Activated T-helper 2 cell treated with anti-CD3 and anti-CD28 coated beads, Interferon-gamma antibody, Interleukin-2, Interleukin-4, amounts not matched to agents 10 μg/mL and 5 μg/mL and 100 μg/mL, durations not matched to agents 14 hours and 24 hours and 36 hours (primary cell): ENCODE measurements at places on chromosomes 13 and 19. TPM values are rescaled to one million over a fixed set of nuclear protein-coding genes. Genes with fewer than 3 reads are reported as not detected.

Gene ZNF470
- 2.1 and 3.3 TPM in 2 replicates for total RNA-seq

Gene GZMM
- total RNA-seq: 29.9 and 31.8 TPM in 2 replicates

DNA sequence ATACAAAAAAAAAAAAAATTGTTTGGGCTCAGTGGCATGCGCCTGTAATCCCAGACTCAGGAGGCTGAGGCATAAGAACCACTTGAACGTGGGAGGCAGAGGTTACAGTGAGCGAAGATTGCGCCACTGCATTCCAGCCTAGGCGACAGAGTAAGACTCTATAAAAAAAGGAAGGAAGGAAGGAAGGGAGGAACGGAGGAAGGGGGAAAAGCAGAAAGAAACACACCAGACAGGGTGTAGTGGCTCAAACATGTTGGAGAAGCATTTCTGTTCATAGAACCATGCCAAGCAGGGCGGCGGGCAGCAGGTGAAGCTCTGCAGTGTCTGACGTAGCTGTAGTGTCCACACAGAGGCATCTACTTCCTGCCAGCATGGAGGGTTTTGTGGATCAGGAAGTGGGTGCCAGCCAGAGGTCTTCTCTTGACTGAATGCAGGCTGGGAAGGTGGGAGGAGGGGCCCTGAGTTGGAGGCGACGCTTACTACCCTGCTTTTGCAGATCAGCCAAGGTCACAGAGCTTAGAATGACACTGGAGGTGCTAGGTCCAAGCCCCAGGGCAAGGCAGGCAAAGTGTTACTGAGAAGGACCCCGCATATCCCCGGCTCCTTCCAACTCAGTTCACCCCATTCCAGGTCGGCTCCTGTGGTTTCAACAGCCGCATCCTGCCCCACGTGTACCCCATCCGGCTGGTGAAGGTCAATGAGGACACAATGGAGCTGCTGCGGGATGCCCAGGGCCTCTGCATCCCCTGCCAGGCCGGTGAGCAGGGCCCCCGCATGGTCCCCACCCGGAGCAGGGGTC, 11.6 kb upstream of the PGLS start:
- no peak for DNase-seq

- no peak for DNase-seq
Measured at GRCh38 chr13:114013952-114014629, 40.2 kb upstream of the C13orf46 start.

GRCh38 chr19:58550362-58551122, 4.4 kb downstream of the CHMP2A start:
- DNase-seq: no peak

Gene WDR87
- total RNA-seq: not detected in 2 replicates

Gene PTPRH
- total RNA-seq: not detected in 2 replicates

Gene CHAF1A
- 81.9 and 87.8 TPM in 2 replicates for total RNA-seq

DNA sequence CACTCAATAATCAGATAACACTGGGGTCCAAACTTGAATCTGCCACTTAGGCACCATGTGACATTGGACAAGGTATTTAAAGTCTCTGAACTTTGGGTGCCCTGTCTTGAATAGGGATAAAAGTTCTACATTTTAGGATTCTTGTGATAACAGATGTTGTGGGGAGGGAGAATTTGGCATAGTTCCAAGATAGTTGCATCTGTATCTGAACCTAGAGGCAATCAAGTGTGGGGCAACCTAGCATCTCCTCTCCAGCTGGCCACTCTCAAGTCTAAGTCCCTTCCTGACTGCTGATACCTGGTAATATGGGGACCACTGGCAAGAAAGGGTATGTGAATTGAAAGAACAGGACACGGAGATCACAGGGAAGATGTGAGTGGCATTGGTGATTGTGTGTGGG, 256.1 kb downstream of the FOXO1 start:
- no peak for DNase-seq

DNA sequence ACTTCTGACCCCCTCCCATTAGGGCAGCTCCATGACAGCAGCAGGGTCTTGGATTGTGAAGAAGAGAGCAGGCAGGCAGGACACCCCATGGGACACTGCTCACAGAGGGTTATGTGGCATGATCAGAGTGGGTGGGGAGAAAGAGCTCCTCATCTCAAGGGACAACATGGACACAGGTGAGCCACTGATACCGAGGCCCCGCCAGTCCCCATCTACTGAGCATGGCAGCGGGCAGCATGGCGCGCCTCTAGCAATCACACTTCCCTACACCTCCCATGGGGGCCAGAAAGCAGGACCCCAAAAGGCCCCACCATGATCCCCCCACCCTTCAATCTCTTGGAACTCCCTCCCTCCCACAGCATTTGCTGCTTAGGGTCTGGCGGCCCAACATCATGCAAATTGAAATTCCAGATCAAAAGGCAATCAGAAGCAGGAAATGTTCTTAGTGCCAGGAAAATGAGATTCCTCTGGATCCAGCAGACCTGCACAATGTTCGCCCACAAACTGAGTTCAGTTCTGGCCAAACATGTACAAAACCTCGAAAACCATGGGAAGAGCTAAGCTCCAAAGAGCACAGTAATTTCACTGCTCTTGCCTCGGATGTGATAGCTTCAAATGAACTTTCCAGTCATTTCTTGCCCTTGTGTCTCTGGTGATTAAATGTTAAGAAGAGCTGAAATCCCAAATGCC, 14.8 kb downstream of the DOCK9 start:
- no peak for DNase-seq

Gene THAP8
- total RNA-seq: 1.8 and 2.2 TPM in 2 replicates

GRCh38 chr13:114151565-114152284, 19.3 kb upstream of the RASA3 start:
- no peak for DNase-seq
